ENCODE measurements at places on chromosomes 4 and X. TPM values are rescaled to one million over a fixed set of nuclear protein-coding genes. Genes with fewer than 3 reads are reported as not detected.
A peak's percentile ranks its signal among the peaks of the same experiment; 100 is the strongest.

DNA sequence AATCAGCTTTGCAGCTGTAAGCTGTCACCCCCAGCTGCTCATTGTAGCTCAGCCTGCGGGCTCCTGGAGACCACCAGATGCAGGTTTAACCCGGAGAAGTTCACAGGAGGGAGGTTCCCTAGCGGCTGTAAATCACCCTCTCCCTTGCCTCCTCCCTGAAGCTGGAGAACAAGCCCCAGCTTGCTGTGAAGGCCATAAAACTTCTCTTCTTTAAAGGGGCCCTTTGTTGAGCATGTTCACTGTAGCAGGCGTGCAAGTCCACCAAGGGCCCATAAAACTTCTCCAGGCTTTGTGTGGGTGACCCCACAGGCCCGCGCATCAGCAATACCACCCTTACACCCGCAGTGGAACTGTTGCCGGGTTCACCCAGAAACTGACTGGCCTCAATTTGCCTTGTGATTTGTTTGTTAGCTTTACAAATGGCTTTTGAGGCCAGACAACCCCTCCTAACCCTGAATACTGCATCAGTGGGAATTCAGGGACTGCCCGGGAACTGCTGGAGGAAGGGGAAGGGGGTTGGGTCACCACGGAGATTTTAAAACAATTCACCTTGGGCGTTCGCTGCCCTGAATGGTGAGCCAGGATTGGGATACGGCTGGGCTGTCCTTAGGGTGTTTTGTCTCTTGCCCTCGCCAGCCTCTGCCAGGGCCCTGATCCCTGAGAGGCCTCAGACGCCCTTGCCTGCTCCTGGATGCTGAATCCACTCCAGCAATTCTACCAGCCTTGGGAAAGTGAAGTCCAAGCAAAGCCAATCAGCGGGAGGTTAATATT is 49.5 kb upstream of the ATP6AP2 start:
- H3K4me1 ChIP-seq, result no peaks in the 10 kb centered on the region
- no peaks in the 10 kb centered on the region for H3K36me3 ChIP-seq
- no peak overlapping the region for H3K4me3 ChIP-seq
- no peaks in the 10 kb centered on the region for H3K27me3 ChIP-seq
- no peak for DNase-seq
- no peak overlapping the region for H3K27ac ChIP-seq

DNA sequence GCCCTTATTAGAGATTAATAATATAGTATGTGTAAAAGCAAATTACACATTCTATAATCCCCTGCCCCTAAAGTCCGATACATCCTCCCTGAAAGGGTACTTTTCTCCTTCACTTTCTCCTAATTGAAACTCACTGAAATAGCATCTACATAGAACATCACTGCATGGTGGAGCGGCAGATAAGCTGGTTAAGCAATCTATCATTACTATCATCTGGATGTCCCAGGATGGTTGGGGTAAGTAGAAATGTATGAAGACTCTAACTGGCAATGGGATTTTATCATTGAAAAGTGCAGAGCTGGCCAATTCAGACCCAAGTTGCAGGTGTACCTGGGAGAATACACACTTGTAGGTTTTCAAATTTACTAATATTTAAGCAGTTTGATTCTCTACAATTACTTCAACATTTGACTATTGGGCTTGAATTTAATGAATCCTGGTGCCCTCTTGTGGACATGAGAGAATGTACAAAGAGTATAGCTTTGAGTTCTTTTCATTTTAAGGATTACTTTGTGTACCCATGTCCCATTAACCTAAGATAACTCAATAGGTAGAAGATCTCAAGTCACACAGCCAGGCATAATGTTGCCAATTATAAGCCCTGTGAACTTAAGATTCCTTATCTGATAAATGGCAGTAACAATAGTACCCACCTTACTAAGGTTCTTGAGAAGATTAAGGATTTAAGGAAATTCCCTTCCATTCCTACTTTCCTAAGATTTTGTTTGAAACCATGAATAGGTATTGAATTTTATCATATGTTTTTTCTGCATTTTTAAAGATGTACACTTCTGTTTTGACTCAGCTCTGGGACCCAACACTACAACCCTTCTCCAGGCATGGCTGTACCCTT is 69.8 kb downstream of the SHROOM3 start:
- DNase-seq, result peak; percentile 57
- H3K27ac ChIP-seq, result no peak overlapping the region
- no peaks in the 10 kb centered on the region for H3K36me3 ChIP-seq
- no peaks in the 10 kb centered on the region for H3K4me1 ChIP-seq
- H3K27me3 ChIP-seq, result no peaks in the 10 kb centered on the region
- H3K4me3 ChIP-seq, result no peak overlapping the region

Gene SNCA
- total RNA-seq, result 14.1 TPM

- H3K27me3 ChIP-seq, result no peaks in the 10 kb centered on the region
- H3K27ac ChIP-seq, result no peak overlapping the region
- H3K4me1 ChIP-seq, result peaks cover 4% of the 10 kb centered on the region
- no peaks in the 10 kb centered on the region for H3K36me3 ChIP-seq
- no peak for DNase-seq
Measured at GRCh38 chr4:140867356-140867755, 111.2 kb upstream of the TBC1D9 start.

DNA sequence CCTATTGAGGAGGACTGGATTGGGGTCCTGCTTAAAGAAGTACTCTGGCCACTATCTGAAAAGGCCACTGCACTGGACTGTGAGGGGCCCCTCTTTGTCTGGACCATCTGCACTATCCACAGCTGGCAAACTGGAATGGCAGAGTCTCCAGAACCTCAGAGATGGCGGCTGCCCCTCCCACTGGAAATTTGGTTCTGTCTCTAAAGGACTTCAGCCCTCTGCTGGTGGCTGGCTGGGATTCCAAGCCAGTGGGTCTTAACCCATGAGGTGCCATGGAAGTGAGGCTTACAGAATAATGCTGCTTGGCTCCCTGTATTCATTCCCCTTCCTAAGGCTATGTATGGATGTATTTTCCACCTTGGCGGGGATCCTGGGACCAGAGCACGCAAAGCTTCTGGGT is 41.6 kb upstream of the CYLC1 start:
- H3K4me3 ChIP-seq, result no peak overlapping the region
- no peaks in the 10 kb centered on the region for H3K4me1 ChIP-seq
- H3K27me3 ChIP-seq, result no peaks in the 10 kb centered on the region
- DNase-seq, result no peak
- H3K27ac ChIP-seq, result no peak overlapping the region

Gene MAGEC3
- total RNA-seq, result not detected

Gene TEX13D
- total RNA-seq, result 0.09 TPM

- DNase-seq, result no peak
- H3K4me3 ChIP-seq, result no peak overlapping the region
- H3K4me1 ChIP-seq, result no peaks in the 10 kb centered on the region
- H3K27me3 ChIP-seq, result no peaks in the 10 kb centered on the region
- no peak overlapping the region for H3K27ac ChIP-seq
Measured at GRCh38 chr4:185836241-185837084, 24.5 kb upstream of the SORBS2 start.

- H3K4me3 ChIP-seq, result no peak overlapping the region
- no peaks in the 10 kb centered on the region for H3K4me1 ChIP-seq
- no peak for DNase-seq
- peaks cover 9% of the 10 kb centered on the region for H3K27me3 ChIP-seq
Measured at GRCh38 chrX:13684361-13684760, 4.6 kb upstream of the RAB9A start.

- no peak overlapping the region for H3K27ac ChIP-seq
- H3K27me3 ChIP-seq, result no peaks in the 10 kb centered on the region
- no peaks in the 10 kb centered on the region for H3K36me3 ChIP-seq
- H3K4me1 ChIP-seq, result no peaks in the 10 kb centered on the region
- no peak for DNase-seq
- no peak overlapping the region for H3K4me3 ChIP-seq
Measured at GRCh38 chrX:63963095-63963784, 178.2 kb upstream of the ARHGEF9 start.

GRCh38 chr4:172497321-172497720 is 671.3 kb upstream of the GALNT7 start:
- H3K27me3 ChIP-seq, result no peaks in the 10 kb centered on the region
- no peak overlapping the region for H3K4me3 ChIP-seq
- no peak overlapping the region for H3K27ac ChIP-seq

DNA sequence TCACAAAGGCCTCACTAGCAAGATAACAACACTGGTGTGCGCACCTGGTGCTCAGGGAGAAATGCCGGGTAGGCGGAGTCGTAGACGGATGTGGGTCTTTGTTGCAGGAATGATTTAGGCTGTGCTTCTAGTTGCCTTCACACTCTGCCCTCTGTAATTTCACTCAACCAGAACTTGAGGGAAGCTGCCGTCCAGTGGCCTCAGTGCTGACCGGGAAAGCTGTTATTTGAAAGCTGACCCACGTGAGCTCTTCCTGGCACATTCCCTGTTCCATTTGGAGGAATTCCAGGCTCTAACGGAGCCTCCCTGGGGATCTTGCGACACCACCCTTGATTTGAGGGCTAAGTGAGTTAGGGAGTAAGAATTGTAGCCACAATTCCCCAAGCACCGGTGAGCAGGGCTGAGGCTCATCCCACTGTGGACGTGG is 15.9 kb downstream of the SH3TC1 start:
- DNase-seq, result no peak
- no peak overlapping the region for H3K4me3 ChIP-seq
- no peaks in the 10 kb centered on the region for H3K27me3 ChIP-seq
- H3K4me1 ChIP-seq, result peaks cover 17% of the 10 kb centered on the region

DNA sequence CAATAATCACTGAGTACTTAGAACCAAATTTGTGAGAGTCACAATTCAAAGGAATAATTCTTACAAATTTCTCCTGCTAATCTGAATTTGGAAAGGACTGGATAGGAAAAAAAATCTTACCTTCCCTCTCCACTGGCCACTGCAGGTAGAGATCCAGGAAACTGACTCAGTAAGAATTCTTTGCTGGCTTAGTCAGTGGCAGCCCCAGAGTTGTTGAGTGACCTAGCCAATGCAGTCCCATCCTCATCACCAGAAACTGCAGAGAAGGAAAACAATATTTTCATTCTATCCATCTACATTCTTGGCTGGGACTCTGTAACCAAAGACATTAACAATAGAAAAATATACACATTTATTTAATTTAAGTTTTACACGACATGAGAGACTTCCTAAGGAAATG is 572.0 kb downstream of the ADGRL3 start:
- no peaks in the 10 kb centered on the region for H3K27me3 ChIP-seq
- H3K4me3 ChIP-seq, result no peak overlapping the region
- DNase-seq, result no peak
- no peak overlapping the region for H3K27ac ChIP-seq
- no peaks in the 10 kb centered on the region for H3K36me3 ChIP-seq
- no peaks in the 10 kb centered on the region for H3K4me1 ChIP-seq

GRCh38 chrX:48972220-48973164 is 848 bp upstream of the KCND1 start:
- no peaks in the 10 kb centered on the region for H3K27me3 ChIP-seq
- H3K27ac ChIP-seq, result no peak overlapping the region
- H3K36me3 ChIP-seq, result peaks cover 26% of the 10 kb centered on the region
- no peak for DNase-seq

GRCh38 chr4:42716996-42717395 is 60.1 kb upstream of the ATP8A1 start:
- H3K4me3 ChIP-seq, result no peak overlapping the region
- H3K27ac ChIP-seq, result no peak overlapping the region
- no peaks in the 10 kb centered on the region for H3K4me1 ChIP-seq

- H3K36me3 ChIP-seq, result no peaks in the 10 kb centered on the region
- no peak for DNase-seq
- H3K4me3 ChIP-seq, result no peak overlapping the region
- no peaks in the 10 kb centered on the region for H3K4me1 ChIP-seq
Measured at GRCh38 chr4:186137196-186137794, 32.8 kb downstream of the FAM149A start.

All from thymus (tissue), 14 donors.